Daoy (cell line): ENCODE measurements at places on chromosomes 3 and 15.

GRCh38 chr3:170640737-170641171, 54.9 kb upstream of the SLC7A14 start:
- no peak for DNase-seq

- no peak for DNase-seq
These were observed 5.6 kb downstream of the NEIL1 start for GRCh38 chr15:75352186-75353080.

GRCh38 chr3:157354722-157355121, 81.9 kb upstream of the PTX3 start:
- DNase-seq = peak; percentile 24

DNA sequence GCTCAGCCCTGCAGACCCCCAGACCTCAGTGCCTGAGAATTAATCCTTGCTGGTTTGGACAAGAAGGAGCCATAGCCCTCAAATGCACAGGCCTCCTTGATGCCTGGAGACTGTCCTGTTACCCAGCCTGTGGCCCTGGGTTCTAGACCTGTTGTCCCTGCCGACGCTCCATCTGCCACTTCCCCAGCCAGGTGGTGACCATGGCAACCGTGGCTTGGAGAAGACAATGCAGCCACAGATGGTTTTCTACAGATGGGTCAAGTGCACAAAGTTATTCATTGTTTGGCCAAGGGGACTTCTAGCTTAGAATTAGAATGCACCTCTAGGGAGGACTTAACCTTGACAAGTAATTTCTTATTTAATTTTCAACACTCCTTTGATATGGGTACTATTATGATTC, 297.1 kb downstream of the UACA start:
- DNase-seq = no peak

- DNase-seq = no peak
These were observed 136.0 kb downstream of the MECOM start for GRCh38 chr3:169527507-169527906.

DNA sequence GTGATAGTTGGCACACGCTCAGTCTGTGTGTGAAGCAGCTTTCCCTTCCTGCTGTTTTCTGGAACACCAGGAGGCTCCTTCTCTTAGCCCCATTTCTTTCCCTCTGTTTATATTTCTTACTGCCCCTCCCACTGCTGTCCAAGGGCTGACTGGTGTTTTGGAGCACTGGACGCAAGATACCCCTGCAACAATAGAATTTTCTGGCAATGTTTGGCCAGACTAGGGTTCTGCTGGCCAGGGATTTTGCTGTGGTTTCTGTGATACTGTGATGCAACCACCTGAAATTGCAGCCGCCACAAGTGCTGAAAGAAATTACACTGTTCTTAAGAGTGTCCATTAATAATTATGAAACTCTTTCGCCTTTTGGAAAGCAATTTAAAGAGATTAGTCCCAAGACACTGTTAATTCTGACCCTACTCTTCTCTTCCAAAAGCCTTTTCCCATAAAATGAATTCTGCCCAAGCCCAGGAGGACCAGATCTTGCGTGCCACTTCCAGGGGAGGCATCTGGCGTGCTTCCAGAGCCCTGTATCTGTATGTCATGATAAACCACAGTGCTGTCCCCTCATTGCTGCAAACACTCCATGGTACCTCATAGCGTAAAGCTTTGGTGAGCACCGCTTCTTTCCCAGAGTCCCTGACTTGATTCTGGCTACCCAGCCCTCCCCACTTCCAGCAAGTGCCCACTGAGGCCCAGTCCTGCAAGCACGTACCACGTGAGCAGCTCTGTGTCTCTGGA, 159.4 kb upstream of the CHRM5 start:
- no peak for DNase-seq

GRCh38 chr3:195543500-195544229, 540 bp upstream of the PPP1R2 start:
- DNase-seq = no peak

DNA sequence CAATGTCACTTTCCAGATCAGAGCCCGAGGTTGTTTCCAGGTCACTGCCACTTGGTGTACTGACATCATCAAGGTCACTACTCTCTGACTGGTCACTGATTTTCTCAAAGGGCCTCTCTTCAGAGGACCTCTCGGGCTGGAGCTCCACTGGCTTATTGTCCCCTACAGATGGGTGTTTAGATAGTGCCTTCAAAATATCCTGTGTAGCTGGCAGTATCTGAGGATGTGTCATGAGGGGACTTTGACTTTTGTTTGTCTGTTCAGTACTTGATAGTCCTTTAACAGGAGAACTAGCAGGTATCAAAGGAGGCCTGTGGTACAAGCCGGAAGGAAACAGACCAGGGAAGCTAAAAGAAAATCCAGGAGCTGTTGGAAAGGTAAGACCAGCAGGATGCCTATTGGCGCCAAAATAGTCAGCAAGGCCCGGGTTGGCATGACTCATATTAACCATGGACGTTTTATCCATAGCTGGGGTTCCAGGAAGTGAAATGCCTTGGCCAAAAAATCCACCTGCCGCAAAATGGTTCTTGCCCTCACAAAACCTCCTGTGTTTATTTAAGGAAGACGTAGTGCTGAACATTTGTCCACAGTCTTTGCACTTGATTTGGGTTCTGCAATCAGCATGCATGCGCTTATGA, 547.3 kb downstream of the MECOM start:
- DNase-seq = no peak

- DNase-seq = peak; percentile 35
These were observed 54.0 kb downstream of the NR1D2 start for GRCh38 chr3:23999012-23999641.

DNA sequence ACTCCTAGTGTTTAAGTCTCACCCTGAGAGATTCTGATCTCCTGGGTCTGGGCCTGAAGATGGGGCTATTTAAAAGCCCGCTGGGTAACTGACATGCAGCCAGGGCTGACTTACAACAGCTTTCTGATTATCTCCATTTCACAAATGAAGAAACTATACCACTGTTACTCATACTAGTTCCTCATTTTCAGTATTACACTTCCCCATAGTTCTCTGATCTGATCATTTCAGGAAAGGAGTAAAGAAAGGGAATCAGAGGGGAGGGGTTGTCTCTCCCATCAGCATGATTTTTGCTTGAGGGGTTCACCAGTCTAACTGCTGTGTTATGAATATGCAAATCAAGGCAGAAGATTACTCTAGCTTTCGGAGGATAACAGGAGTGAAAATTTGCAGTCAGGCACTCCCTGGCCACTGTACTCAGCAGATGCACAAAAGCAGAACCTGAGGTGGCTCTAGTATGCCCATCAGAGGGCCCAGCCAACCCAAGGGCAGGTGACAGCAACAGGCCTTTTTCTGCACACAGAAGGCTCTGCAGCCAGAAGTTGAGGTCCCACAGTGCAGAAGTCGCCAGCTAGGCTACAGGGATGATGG, 59.4 kb downstream of the DAPK2 start:
- DNase-seq = no peak

DNA sequence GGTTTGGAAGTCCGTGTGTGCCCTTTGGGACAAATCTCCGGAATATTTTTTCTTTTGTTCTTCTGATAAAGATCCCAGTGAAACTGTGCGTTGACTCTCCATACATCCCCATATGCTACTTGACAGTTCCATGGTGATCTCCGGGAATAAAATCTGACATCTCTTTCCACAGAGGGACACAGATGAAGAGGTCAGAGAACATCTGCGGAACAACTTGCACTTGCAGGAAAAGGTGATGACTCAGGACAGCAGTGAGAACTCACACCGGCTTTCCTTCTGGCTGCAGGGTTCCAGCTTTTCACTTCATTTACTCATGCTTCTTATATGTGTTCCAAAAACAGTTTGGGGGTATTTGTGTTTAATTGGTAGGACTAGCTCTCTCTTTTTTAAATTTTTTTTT, 157.5 kb upstream of the CHRM5 start:
- DNase-seq = no peak

GRCh38 chr3:76615719-76616118, 424.2 kb upstream of the ROBO2 start:
- no peak for DNase-seq

GRCh38 chr3:130596484-130596883, 79.5 kb downstream of the COL6A6 start:
- DNase-seq = peak; percentile 64

DNA sequence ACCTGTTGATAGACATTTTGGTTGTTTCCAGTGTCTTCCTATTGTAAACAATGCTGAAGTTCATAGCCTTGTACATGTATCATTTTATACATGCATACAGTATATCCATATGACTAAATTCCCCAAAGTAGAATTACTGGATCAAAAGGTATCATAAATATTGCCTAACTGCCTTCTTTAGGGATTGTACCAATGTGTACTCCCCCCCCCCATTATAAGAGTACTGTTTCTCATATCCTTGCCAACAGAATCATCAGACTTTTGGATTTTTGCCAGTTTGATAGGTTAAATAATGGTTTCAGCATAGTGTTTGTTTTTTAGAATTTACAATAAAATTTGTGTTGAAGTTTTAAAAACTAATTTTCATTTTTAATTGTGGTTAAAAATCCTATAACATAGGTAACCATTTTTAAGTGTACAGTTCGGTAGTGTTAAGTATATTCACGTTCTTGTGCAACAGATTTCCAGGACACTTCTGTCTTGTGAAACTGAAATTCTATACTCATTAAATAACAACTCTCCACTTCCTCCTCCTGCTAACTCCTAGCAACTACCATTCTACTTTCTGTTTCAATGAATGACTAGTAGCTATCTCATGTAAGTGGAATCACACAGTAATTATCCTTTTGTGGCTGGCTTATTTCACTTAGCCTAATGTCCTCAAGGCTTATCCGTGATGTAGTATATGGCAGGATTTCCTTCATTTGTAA, 30.8 kb upstream of the MAP3K13 start:
- DNase-seq = peak; percentile 76

GRCh38 chr3:126696701-126697267, 7.3 kb upstream of the CHCHD6 start:
- DNase-seq = no peak

GRCh38 chr15:90145761-90146160, 43.5 kb upstream of the IDH2 start:
- DNase-seq = no peak

- DNase-seq = peak; percentile 82
These were observed 8.0 kb downstream of the CEP152 start for GRCh38 chr15:48802867-48803266.

GRCh38 chr3:171950373-171950772, 89.0 kb upstream of the FNDC3B start:
- peak; percentile 68 for DNase-seq

- no peak for DNase-seq
These were observed 163.8 kb upstream of the CTNNB1 start for GRCh38 chr3:41035456-41036022.

- DNase-seq = peak; percentile 60
These were observed 776 bp downstream of the VGLL3 start for GRCh38 chr3:86990012-86990733.

DNA sequence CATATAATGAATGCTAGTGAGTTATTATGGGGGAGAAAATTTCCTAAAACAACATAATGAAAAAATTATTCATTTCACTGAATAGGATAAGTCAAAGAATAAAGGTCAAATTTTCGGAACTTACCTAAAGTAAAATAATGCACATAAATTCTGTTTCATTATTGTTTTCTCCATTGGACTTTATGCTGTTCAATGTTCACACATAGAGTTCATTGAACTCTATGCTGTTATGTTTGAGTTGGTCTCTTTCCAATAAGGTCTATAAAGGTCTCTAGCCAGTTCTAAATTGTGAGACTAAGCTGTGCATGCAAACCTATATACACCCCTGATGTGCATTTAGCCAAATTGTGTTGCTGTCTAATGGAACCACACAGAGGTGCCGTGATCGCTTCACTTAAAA, 28.5 kb upstream of the STT3B start:
- no peak for DNase-seq

- no peak for DNase-seq
These were observed 423.4 kb upstream of the UBE2E2 start for GRCh38 chr3:22779737-22780136.
